ENCODE measurements at places on chromosomes 6 and 20.
A peak's percentile ranks its signal among the peaks of the same experiment; 100 is the strongest.

- no peak for DNase-seq
These were observed 23.5 kb upstream of the MLIP start for GRCh38 chr6:54087721-54088120.

DNA sequence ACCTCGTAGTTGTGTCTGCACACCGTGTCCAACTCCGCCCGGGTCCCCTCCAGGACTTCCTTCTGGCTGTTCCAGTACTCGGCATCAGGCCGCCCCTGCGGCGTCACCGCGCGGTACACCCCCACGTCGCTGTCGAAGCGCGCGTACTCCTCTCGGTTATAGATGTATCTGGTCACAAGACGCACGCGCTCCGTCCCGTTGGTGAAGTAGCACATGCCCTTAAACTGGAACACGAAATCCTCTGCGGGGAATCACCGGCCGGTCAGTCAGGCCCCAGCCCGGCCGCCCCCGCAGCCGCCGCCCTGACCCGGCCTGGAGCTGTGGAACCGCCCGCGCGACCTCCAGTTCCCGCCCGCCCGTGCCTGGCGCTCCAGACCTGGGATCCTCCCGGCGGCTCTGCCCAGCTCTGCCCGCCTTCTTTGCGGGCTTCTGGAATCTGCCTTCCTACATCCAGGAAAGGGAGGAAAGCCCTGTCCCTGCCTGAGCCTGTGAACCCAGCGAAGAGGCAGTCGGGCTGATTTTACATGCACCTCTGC, 1.6 kb downstream of the HLA-DQB1 start:
- DNase-seq = peak; percentile 29

DNA sequence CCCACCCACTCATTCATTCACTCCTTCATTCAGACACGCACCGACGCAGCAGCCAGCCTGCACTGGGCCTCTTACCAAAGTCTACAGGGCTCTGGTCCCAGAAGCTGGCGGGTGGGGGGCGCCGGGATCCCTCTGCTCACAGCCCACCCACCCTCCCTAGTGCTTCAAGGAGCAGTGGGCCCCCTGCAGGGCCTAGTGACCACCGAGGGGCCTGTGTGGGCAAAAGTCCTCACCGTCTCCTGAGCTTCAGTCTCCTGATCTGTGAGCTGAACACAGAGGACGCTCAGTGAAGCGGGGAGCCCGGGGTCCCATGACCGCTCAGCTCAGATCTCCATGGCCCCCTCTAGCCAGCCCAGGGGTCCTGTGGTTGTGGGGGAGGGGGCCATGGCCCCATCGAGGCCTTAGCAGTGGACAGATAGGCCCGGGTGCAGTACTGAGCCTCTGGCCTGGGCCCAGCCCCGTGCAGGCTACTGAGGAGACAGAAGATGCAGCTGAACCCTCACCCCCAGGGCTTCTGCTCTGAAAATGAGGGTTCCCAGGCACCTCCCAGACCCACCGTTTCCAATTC, 33.4 kb upstream of the MRGBP start:
- DNase-seq = no peak

DNA sequence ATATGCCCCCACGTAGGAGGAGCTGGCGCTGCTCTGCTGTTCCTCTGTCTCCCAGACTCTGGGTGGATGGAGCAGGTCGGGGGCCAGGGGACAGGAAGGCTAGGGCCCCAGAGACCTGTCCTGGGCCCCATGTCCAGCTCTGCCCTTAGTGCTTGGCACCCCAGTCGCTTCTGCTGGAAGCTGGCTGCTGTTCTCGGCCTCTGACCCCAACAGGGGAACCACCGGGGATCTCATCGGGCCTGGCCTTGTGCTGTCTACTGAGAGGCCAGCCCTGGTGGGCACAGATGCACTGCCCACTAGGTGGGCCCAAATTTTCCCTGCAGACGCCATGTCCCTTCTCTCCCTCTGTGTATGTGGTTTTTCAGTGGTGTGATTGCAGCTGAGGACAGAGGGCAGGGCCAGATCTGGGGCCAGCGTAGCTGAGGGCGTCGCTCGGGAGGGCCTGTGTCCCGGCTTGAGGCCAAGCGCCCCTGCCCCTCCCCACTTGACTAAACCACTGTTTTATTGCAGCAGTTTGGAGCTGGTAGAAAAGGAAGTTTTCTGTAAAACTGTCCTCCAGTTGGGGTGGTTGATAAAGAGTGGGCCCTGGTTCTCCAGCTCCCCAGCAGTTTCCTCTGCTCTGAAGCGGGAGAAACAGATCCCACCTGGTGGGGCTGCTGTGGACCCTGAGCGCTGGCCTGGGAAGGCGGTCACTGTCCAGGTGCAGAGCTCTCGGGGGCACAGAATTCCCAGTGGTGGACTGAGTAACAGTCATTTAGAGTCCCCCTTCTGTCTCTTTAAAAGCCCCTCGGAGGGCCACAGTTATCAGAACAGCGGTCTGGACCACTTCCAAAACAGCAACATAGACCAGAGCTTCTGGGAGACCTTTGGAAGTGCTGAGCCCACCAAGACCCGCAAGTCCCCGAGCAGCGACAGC, 5.9 kb upstream of the COL20A1 start:
- no peak for DNase-seq

- DNase-seq = no peak
These were observed 1175.3 kb upstream of the GJE1 start for GRCh38 chr6:140957386-140957785.

- no peak for DNase-seq
These were observed 41.9 kb upstream of the PKIB start for GRCh38 chr6:122568350-122568749.

GRCh38 chr6:93819189-93819588, 399.8 kb upstream of the EPHA7 start:
- no peak for DNase-seq

- DNase-seq = no peak
These were observed 3.2 kb upstream of the EEF1A2 start for GRCh38 chr20:63501818-63502670.

DNA sequence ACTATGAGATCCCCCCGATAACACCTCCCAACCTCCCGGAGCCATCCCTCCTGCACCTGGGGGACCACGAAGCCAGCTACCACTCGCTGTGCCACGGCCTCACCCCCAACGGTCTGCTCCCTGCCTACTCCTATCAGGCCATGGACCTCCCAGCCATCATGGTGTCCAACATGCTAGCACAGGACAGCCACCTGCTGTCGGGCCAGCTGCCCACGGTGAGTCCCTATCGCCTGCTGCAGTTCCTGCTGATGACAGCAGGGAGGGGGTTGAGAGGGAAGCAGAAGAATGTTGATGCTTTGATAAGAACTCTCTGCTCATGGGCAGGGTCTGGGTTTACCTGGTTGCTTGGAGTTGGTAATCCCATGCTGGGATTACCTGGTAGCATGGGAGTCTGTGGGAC, 91.9 kb downstream of the TOX2 start:
- DNase-seq = no peak

GRCh38 chr6:155400654-155400965, 55.0 kb downstream of the NOX3 start:
- DNase-seq = no peak

DNA sequence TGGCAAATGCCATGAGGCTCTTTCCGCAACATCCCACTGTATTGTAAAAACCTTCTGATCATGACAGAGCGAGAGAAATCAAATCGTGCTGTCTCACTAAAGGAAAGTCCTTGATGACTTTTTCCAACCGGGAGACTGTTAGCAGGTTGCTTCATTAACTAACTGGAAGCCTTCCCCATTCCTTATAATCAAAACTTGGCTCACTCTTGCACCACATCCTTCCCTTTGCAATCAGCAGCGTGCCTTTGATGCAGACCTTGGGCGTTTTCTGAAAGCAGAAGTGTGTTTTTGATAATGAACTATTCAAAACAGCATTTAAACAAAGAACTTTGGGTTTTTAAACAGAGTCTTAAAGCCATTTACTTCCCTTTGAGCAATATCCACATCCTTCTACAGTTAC, 96.2 kb upstream of the CNR1 start:
- no peak for DNase-seq

DNA sequence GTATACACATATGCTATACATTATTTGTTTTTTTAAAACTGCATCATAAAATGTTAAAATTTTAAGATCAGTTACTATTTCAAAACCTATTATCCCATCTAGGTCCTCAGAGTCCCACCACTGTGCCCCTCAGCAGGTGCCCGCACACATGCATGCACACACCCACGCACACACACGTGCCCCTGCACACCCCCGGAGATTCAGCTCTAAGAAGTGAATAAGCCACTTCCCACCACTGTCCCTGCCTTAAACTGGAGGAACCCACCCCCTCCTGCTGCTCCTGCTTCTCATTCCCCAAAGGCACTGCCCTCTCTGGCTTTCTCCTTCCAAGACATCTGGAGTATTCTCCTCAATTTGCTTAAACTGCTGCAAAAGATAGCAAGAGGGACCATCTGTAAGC, 5.4 kb upstream of the FAM210B start:
- DNase-seq = no peak

DNA sequence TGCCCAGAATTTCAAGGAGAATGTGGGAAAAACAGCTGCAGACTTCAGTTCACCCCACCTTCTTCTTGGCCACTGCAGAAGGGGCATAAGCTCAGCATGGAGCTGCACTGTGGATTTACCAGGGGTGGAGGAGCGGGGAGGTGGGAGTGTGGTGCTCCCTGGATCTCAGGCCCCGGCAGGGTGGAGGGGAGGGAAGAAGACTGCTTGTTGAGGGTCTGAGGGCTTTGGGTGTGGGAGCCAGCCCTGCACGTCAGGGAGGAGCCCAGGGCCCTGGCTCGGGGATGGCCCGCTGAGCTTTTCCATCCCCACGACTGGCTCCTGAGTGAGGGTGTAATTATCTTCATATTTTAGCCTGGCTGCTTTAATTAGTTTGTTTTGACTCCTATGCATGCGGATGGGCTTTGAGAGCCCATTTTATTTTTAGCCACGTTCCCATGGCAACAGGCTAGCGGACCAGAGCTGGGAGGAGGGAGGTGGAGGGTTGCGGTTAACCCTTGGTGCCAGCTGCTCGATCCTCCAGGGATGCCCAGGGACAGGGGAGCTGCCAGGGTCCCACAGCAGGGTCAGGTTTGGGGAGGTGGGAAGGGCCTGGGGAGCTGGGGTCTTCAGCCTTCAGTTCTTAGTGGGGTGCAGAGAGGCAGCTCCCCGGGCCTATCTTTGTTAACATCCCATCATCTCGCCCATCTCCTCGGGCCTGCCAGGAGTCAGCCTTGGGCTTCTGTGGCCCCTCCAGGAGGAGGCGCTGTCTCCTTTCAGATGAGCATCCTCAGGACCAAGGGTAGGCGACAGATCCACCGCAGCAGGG, 68.2 kb downstream of the RAB44 start:
- DNase-seq = peak; percentile 87

DNA sequence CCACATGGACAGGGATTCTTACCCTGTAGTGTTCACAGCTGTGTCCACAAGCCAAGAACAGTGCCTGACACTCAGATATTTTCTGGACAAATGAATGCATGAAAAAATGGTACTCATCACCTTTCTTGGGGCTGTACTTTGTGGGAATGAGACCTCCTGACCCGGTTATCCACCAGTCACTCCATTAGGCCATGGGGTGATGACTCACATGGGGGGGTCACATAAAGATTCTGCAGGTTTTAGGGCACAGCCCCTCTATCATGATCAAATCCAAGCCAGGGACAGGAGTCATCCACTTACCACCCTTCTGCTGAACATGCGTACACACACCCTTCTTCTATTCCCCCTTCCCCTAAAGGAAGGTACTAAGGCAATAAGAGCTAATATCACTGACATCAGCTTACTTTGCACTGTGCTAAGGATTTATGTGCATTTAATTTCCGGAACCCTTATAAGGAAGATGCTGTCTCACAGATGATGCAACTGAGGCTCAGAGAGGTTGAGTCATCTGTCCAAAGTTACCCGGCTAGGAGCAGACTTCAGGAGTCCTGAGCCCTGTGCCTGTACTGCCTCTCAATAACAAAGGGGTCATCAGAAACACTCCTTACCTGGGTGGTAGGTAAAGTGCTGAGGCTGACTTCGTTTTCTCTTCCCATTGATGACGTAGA, 107.8 kb downstream of the NFATC2 start:
- DNase-seq = no peak

DNA sequence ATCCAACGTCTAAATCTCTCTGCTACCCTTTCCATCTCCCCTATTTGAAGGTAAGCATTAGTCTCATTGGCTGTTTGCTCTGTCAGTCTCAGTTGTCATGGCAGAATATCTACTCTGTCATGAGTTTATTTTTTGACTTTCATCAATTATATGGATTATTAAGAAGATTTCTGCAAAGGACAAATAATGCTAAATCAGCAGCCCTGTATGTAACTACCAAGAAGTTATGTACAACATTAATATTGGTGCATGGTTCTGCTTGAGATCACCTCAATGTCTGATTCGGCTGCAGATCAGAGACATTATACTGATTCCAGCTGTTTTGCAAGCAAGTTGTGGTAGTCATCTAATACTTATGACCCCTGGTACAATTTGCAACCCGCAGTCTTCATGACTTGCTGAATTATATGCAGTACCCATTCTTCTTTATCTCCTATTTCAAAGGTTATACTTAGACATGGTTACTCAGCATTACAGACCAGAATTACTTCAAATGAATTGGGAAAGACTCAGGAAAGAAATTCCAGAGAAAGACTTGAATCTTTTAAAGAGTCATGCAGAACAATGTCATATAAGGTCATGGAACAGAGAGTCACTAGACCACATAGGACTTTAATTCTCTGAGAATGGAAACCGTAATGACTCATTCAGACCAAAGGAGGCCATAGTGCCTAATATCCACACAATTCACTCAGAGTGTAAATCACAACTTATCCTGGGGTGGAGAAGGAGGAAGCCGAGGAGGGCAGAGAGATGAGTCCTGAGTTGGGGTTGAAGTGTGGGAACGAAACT, 201.4 kb downstream of the IBTK start:
- DNase-seq = no peak

- no peak for DNase-seq
These were observed 401.7 kb downstream of the ESR1 start for GRCh38 chr6:152209211-152209610.

DNA sequence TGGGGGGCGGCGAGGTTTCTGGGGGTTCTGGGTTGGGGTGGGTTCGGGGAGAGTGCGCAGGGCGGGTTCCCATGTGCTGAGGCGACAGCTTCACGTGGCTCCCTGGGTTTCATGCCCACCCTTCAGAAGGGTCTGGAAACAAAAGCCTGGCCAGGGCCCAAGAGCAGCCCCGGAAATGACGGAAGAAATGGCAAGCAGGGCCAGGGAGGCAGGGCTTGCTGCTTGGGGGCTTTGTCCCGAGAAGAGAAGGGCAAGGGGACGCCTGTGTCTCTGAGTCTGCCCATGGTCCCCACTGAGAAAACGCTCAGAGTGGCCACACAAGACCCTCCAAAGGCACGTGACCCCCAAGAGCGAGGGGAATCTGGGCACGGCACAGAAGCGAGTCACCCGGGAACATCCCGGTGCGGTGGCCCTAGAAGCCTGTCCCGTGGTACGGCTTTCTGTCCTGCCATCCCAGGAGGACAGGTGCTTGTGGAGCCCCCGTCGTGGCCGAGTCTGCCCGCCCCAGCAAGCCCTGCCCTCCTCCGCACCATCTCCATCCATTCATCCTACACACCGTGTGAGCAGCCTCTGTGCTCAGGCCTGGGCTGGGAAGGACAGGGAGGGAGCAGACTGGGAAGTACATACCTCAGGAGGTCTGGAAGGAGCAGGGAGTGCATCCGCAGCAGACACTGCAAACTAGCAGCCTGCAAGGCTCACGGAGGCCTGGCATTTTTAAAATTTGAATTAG, 9.0 kb downstream of the NPEPL1 start:
- DNase-seq = no peak
